Naive thymus-derived CD4-positive, alpha-beta T cell (primary cell): ENCODE measurements at places on chromosomes 11 and 22. TPM values are rescaled to one million over a fixed set of nuclear protein-coding genes. Genes with fewer than 3 reads are reported as not detected.

Gene RASD2
- total RNA-seq = 0.24 TPM

GRCh38 chr11:86040919-86041850 is 27.7 kb downstream of the PICALM start:
- H3K4me3 ChIP-seq = no peak overlapping the region
- H3K27ac ChIP-seq = peak overlapping the region; percentile 20
- DNase-seq = no peak
- no peaks in the 10 kb centered on the region for H3K27me3 ChIP-seq
- H3K36me3 ChIP-seq = no peaks in the 10 kb centered on the region

DNA sequence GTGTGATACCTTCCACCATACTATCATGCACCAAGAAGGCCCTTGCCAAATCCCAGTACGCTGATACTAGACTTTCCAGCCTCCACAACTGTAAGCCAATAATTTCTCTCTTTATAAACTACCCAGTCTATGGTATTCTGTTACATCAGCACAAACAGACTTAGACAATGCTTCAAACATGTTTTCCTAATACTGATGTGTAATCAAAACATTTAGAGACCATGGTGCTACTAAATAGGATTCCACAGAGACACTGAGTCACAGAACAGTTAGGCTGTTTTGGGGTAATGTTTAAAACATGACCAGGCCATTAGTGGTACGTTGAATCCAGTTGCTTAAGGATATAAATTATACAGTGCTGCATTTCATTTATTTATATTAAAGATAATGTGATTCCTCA is 103.7 kb downstream of the PICALM start:
- H3K36me3 ChIP-seq = peaks cover 9% of the 10 kb centered on the region
- no peak overlapping the region for H3K4me3 ChIP-seq
- H3K27ac ChIP-seq = no peak overlapping the region
- DNase-seq = no peak

DNA sequence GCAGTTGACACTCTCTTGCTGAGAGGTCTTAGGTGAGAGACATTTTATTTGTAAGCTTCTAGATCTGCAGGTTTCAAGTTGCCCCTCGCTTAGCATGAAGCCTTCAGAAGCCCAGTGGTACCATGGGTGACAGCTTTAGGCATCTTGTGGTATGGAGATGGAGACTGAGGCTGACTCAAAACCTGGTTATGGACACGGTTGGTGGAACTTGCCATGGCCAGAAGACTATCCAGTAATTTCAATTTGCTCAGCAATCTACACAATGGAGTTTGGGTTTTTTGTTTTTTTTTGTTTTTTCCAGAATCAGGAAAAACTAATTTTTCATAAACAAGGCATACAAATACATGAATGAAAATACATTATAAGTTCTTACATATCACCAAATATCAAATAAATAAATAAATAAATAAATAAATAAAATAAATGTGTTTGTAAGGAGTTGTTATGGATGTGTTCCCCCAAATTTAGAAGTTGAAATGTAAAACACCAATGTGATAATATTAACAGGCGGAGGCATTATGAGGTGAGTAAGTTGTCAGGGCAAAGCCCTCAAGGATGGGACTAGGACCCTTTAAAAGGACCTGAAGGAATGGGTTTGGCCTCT is 22.6 kb downstream of the ETS1 start:
- no peaks in the 10 kb centered on the region for H3K36me3 ChIP-seq
- no peak for DNase-seq
- peaks cover 13% of the 10 kb centered on the region for H3K4me1 ChIP-seq
- H3K27me3 ChIP-seq = no peaks in the 10 kb centered on the region
- no peak overlapping the region for H3K4me3 ChIP-seq

DNA sequence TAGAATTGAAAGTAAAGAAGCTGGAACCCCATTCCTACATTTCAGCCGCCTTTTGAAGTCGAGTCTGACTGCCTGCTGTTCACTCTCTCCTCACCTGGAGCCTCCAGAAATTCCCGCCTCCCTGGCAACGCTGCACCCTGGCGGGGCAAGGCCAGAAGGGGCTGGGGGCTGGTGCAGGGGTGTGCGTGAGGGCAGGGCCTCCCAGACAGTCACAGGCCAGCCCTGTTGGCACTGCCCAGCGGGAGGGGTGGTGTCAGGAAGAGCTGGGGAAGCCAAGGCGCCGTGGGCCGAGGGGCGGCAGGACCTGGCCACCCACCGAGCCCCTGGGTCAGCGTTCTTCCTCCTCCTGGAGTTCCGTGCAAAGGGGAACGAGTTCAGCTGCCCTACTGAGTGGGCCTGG is 123.2 kb downstream of the KCNQ1OT1 start:
- H3K27ac ChIP-seq = no peak overlapping the region
- no peak for DNase-seq
- H3K36me3 ChIP-seq = peaks cover 59% of the 10 kb centered on the region
- no peaks in the 10 kb centered on the region for H3K4me1 ChIP-seq
- H3K4me3 ChIP-seq = no peak overlapping the region

GRCh38 chr22:37329238-37330140 is 47.2 kb downstream of the CYTH4 start:
- H3K4me1 ChIP-seq = no peaks in the 10 kb centered on the region
- H3K36me3 ChIP-seq = no peaks in the 10 kb centered on the region
- H3K27me3 ChIP-seq = no peaks in the 10 kb centered on the region
- DNase-seq = no peak
